Left renal cortex interstitium (tissue), 4 donors: ENCODE measurements at places on chromosomes 6 and 20.

- DNase-seq: no peak
Observed at GRCh38 chr20:9025643-9026042, 43.2 kb upstream of the PLCB4 start.

DNA sequence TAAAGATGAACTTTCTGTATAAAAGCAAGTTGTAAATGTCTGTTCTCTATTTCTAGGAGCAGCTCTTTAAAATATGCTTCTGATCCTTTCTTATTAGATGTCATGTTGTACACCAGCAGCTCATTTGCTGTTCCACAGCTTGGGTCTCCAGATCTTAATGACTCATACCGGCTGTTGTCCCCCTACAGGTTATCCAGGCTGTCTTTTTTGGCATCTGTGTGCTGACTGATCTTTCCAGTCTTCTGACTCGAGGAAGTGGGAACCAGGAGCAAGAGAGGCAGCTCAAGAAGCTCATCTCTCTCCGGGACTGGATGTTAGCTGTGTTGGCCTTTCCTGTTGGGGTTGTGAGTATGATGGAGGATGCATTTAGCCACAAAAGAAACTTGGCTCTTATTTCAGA, 76.0 kb downstream of the AIG1 start:
- no peak for DNase-seq

DNA sequence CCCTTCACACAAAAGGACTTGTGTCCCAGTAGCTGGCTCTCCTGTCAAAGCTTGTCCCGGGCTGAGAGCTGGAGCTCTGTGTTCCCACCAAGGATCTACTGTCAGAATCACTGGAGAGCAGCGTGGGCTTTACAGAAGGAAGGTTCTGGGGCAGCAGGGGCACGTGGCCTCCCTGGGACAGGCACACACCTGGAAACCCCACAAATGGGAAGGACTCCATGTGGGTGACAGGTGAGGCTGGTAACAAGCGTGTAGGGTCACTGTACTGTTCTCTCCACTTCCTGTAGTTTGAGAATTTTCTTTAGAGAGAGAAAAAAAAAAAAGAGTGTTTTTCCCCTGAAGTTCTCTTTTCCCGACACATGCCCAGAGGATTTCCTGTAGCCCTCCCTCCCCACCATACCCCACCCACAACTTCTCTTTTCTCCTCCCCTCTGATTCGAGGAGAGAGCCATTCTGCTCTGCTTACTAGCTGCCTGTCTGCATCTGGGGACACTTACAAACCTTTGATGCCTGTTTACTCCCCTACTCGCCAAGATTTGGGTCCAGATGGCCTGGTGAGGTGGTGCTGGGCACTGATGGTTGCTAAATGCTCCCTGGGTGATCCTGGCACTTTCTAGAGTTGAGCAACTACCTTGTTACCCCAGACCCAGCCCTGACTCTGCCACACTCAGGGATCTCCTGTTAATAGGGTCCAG, 84.1 kb upstream of the SIRPA start:
- no peak for DNase-seq

DNA sequence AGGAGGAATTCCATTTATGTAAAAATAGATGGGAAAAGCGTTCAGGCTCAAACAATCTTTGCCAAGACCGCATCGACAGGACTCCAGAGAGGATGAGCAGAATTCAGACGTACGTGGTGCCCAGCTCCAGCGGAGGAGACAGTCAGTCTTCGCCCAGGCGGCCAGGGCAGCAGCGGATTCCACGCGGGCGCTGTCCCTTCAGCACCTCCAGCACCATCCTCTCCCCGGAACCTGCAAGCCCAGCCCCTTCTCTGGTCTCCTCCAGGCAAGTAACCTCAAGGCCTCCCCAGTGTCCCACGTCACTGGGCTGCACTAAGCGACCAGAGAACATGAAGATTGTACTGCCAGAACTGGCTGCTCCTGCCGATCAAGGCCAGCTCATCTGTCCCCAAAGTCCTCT, 2.8 kb upstream of the KCNQ2 start:
- no peak for DNase-seq

- no peak for DNase-seq
Observed at GRCh38 chr6:136077834-136078576, 172.1 kb downstream of the MTFR2 start.

- DNase-seq: no peak
Observed at GRCh38 chr6:131828080-131828479, 20.3 kb downstream of the ENPP1 start.

GRCh38 chr20:20808016-20808415, 95.6 kb upstream of the RALGAPA2 start:
- DNase-seq: no peak

- no peak for DNase-seq
Observed at GRCh38 chr6:109318328-109318876, 63.9 kb downstream of the CD164 start.

DNA sequence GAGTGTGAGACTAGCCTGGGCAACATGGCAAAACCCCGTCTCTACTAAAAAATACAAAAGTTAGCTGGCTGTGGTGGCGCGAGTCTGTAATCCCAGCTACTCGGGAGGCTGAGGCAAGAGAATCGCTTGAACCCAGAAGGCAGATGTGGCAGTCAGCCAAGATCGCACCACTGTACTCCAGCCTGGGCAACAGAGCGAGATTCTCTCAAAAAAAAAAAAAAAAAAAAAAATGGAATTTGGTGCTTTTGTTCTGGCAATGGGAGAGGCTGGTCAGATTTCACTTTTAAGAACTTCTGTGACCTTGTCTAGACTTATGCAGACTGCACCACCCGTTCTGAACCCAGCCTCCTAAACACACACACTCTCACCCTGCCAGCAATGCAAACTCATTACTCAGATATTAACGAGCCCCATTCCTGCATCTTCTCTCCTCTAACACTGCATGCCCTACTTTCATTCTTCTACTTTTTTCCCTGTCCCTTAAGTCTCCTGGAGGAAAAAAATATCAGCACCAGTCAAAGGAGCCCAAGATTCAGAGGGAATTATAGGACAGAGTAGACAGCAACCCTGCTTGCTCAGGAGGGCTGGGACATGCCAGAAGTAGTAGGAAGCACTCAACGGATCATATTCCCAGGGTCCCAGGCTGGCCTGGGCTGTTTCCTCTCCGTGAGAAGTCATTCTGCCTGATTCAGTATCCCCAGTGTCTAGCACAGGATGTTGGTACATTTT, 4.4 kb downstream of the MOCS1 start:
- no peak for DNase-seq

DNA sequence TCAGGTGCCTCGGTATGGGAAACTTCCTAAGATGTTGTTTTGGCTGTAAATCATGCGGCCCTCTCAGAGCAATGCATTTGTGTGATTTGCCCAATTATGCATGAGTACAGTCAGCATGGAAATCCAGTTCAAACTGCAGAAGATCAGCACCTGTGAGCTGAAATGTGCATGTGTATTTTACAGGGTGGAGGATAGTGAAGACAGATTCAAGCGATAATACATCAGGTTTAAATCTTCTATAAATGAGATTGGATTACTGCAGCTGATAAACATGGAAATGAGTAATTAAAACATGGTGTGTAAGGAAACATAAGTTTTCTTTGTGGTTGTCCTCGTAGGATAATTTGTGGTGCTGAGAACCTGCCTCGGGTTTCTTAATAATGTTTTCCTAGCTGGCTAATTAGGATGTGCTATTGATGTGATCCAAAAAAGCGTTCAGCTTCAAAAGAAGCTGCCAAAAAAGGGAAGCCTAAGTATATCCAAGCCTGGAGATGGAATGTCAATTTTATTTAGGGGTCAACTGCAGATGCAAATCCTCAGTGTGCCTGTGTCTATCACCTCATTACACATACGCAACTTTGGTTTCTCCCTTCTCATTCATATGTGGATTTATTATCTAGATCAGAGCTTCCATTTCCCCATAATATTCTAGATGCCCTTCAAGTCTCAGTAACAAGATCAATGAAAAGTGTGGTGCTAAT, 117.1 kb upstream of the CCDC28A start:
- DNase-seq: no peak

DNA sequence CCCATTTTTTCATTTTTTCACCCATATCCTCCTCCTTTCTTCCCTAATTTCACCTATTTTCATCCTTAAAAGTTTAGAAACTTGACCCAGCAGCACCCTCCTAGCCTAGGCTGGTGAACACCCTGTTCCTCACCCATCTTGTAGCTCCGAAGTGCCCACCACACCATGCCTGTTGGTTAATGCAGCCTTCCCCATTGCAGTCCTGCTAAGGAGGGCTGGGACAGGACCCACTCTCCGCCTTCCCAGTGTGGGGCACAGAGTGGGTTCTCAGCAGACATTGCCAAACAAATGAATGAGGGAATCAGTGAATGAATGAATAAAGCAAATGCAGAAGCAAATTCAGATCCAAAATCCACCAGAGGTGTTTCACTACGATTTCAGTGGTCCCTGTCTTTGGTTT, 45.7 kb downstream of the CTCFL start:
- DNase-seq: no peak

DNA sequence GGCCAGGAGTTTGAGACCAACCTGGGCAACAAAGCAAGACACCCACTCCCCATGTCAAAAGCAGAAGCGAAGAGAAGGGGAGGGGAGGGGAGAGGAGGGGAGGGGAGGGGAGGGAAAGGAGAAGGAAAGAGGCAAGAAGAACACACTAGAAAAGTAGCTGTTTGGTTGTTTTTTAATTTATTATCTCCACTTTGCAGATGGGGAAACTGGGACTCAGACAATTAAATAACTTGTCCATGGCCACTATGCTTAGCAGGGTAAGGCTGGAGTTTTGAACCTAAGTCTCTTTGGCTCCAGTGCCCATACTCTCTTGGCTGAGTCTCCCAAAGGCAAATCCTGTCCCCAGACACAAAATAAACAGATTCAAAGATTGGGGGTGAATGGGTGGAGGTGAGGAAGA, 12.4 kb upstream of the GHRH start:
- DNase-seq: no peak
